ENCODE measurements at places on chromosomes 12 and 14. TPM values are rescaled to one million over a fixed set of nuclear protein-coding genes. Genes with fewer than 3 reads are reported as not detected.

GRCh38 chr12:56517854-56518253 lies 3.8 kb upstream of the RBMS2 start:
- DNase-seq: no peak

GRCh38 chr12:54428050-54429013 lies 9.3 kb upstream of the ITGA5 start:
- DNase-seq: peak; percentile 48

GRCh38 chr14:71487449-71487848 lies 444.8 kb upstream of the RGS6 start:
- no peak for DNase-seq

- DNase-seq: no peak
These were observed 101.1 kb upstream of the FRMD6 start for GRCh38 chr14:51550636-51551035.

- no peak for DNase-seq
These were observed 14.4 kb upstream of the GUCY2C start for GRCh38 chr12:14710632-14711320.

GRCh38 chr14:69096781-69097475 lies 56.0 kb downstream of the DCAF5 start:
- no peak for DNase-seq

BMAL2 gene
- total RNA-seq: 3.1 TPM

FGD6 gene
- 14.7 TPM for total RNA-seq

APOF gene
- total RNA-seq: not detected

HVCN1 gene
- 14.3 TPM for total RNA-seq

SRRM4 gene
- 0.20 TPM for total RNA-seq

CCDC177 gene
- total RNA-seq: not detected

LRP1-AS gene
- total RNA-seq: not detected

KLRC3 gene
- total RNA-seq: not detected

P2RX2 gene
- total RNA-seq: not detected

RND1 gene
- total RNA-seq: 23.0 TPM

BMP4 gene
- 16.4 TPM for total RNA-seq

KCNK13 gene
- total RNA-seq: 0.22 TPM

ADAM21 gene
- not detected for total RNA-seq

Data from upper lobe of left lung (tissue), 6 donors.